ENCODE measurements at places on chromosomes 3 and 15.

- no peak for DNase-seq
These were observed 281.7 kb downstream of the ROBO2 start for GRCh38 chr3:77321646-77322045.

GRCh38 chr15:88012233-88012632 is 244.3 kb downstream of the NTRK3 start:
- no peak for DNase-seq

GRCh38 chr3:189353318-189353965 is 181.7 kb downstream of the TPRG1 start:
- no peak for DNase-seq

DNA sequence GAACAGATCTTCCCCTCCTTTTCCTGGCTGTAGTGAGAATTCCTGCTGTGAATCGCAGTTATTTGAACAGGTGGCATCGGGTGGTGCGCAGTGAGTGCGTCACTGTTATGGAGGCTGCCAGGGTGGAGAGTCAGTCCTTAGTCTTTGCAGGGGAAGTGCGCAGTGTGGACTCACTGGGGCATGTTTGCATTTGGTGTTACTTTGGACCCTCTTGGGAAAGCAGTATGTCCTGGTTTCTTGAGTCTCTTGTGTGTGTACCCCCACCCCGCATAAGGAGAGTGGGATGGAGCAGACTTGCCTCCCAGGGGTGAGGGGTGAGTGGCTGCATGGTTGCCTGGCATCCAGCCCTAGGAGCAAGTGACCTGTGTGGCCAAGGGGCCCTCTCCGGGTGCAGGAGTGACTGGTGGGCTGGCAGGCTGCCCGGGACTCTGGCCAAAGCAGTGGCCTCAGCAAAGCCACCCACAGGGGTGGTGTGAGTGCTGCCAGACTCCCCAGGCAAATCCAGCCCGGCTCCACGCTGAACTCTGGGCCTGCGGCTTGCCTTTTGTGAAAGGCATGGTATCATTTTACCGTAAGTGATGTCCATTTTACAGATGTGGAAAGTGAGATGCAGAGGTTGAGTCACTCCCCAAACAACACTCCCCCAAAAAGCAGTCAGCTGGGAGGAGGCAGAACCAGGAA is 46.4 kb downstream of the DNASE1L3 start:
- peak; percentile 72 for DNase-seq

DNA sequence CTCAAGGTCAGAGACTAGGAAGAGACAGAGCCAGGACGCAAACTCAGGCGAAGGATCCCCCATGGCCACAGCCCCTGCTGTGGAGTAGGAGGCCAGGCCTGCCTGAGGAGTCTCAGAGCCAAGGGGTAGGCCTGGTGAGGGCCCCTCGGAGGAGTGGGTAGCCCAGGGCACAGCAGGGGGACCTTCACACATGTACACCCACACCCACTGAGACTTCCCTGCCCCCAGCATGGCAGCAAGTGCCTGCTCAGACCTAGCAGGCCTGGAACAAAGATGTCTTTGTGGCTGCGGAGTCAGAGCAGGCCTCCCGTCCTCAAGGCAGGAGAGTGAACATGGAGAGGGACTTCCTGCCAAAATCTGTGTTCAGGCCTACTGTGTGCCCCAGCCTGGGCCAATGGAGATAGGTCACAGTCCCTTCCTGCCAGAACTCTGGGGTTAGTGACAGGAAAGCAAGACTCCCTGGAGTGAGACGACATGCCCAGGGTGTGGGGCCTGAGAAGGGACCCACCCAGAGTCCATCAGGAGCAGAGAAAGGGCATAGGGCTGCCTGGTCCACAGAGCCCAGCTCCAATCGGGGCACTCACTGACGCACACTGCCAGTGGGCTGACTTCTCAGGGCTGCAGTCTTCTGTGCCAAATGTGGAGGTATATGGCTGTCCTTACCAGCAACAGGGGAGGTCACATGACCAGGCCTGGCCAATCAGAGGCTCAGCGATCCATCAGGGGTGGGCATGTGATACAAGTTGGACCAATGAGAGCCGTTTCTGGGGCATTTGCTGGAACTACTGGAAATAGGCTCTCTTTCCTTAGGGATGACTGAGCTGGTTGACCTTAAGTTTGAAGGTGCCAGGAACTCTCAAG is 2.3 kb downstream of the GRIP2 start:
- DNase-seq, result no peak

- DNase-seq, result no peak
These were observed 398 bp upstream of the RAB7A start for GRCh38 chr3:128725547-128726022.

- no peak for DNase-seq
These were observed 21.3 kb downstream of the CHD2 start for GRCh38 chr15:92921215-92922131.

DNA sequence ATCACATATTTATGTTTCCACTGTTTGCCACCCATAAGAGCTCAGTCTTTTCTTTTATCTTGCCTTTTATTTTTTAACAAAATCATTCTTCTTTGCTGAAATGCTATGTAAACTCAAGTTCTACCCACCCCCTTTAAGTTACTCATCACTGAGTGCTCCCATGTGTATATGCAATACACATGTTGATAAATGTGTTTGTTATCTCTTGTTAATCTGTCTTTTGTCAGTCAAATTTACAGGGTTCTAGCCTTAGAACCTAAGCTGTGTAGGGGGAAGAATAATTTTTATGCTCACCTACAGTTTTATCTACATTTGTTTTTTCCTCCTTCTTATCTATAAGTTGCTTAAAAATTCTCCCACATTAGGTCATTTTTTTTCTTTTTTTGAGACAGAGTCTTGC is 1195.9 kb downstream of the ROBO2 start:
- DNase-seq, result no peak

GRCh38 chr3:177364236-177364635 is 167.0 kb upstream of the TBL1XR1 start:
- DNase-seq, result no peak

GRCh38 chr15:62348118-62348517 is 183.0 kb upstream of the C2CD4B start:
- no peak for DNase-seq

DNA sequence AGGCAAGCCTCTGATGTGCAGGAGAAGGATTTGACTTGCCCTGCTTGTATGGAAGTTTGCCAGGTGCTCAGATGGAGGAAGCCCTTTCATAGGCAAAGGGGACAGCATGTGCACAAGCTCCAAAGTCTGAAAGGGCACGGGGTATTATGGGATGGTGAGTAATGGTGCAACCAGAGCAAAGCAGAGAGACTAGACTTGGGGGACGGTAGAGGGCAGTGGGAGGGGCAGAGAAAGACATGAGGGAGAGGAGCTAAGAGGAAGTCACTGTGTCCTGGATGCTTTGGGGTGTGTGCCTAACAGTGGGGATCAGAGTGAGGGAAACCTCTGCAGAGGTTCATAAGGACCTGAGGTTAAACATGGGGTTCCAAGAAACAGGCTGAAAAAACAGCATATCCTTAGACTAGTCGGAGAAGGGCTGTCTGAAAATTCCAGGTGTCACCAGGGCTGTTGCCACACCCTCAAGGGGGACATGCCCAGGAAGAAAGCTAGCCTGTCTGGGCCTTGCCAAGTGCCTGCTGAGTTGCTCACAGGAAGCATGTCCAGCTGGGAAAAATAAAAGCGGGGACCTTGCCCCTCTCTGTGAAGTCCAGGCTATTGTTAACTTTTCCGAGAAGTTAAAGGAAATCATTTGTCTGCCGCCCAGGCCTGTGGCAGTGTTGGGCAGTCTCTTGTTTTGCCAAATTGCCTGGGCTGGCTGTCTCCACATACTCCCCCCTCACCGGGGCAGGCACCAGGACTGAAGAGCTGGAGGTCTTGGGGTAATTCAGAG is 47.1 kb downstream of the HRH1 start:
- peak; percentile 20 for DNase-seq

DNA sequence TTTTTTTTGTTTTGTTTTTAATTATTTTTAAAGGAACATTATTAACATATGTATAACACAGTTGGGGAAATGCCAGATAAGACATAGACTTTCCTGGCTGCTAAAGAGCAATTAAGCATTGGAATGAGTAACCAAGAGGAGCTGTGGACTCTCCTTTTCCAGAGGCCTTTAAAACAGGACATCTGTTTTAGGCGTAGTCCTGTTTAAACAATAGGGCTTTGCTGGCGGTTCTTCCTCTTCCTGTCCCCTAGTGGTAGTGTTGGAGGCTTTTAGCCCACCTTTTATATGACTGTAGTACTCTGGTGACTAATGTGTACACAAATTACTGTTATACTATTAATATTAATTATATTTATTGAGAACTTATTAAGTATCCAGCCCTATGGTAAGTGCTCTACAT is 81.9 kb downstream of the PPARG start:
- DNase-seq, result peak; percentile 14

DNA sequence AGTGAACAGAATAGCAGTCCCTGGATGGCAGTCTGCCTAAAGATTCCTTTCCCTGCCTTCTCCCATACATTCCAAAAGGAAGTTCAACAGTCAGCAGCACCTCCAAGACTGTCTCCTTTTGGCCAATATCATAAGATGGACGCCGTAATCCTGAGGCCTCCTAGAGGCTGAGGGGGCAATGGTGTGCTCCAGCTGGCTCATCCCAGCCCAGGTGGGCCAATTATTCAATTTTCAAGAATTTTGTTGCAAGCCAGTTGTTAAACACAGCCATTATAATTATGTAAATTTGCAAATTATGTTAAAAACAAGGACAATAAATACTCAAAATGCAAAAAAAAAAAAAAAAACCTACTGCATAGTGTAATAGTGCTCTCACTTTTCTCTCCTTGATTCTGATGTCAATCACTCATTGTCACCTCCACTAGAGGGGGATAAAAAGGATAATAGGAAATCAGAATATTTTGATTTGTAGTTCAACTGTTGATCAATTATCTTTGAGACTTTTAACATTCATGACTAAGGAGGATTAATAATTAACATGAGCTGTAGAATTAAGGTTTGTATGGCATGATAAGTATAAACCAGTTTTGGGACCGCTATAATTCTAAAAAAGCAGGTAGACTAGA is 40.1 kb downstream of the PPARG start:
- no peak for DNase-seq

DNA sequence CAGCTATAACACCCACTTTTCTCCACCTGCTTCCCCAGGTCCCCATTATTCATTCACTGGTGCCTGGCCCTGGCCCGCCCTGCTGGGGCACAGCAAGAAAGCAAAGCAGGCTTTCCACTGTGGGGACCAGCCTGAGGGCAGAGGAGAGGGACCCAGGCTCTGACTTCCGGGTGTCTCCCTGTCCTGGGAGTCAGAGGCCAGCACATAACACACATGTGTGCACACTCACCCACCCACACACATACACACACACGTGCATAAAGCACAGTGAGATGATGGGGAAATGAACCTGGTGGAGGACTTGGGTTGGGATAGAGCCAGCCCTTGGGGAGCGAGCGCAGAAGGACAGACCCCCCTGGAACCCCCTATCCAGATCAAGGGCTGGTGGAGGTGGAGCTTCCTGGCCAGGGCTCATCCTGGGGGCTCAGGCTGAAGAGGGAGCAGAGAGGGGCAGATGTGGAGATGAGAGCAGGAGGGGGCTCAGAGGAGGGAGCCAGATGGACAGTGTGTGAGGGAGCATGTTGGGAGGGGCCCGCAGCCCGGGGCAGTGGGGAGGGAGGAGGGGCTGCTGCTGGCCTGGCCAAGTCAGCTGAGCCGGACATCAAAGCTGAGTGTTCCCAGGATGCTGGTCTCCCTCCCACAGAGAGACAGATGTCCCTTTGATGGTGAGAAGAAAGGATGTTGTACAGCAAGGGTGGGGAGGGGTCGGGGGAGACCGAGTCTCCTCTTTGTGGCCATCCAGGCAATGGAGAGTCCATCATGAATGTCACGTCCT is 78.2 kb downstream of the LINGO1 start:
- DNase-seq, result peak; percentile 46

DNA sequence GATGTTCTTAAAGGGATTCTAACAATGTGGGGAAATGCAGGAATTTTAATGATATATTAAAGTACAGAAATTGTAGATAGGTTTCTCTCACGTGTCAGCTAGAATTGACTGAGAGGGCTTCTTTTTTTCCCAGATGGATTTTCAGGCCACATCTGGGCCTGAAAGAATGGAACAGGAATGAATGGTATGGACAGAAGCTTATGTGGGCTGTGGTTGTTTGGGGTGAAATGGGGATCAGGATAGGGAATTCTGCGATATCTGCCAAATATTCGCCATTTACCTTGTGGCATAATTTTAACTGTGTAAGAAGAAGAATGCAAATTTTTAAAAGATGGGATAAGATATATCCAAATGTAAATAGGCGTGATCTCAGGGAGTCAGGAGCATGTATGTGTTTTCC is 45.4 kb upstream of the FAM98B start:
- DNase-seq, result no peak

DNA sequence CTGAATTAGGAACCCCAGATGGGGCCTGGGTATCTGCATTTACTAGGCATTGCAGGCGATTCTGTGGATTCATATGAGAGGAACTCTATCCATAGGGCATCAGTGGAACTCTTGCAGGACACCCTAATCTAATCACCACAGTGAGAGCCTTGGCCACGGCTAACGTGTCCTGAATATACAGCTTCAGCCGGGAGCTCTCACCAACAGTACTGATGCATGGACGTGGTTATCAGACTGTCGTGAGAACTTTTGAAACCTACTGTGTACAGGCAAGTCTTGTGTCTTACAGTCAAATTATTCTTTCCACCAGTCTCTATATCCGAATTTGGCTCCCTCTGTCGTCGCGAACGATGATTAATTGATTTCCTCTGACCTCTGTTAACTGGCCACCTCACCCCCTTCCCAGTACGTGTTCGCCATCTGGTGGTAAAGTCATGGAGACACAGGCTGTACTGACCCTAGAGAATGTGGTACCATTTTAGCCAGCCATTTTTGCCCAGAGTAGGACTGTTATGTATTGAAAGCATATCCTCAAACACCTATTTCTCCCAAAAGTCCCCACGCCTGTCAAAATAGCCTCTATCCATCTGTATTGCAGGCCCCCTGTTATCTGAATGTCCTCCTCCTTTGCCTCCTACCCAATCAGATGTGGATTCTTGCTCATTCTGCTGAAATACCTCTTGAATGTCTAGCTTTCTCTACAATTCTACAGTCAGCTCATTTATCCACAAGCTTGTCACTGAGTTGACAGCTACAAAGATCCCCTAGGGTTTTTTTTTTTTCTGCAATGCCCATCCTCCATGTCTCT is 39.7 kb downstream of the GLDN start:
- peak; percentile 81 for DNase-seq

DNA sequence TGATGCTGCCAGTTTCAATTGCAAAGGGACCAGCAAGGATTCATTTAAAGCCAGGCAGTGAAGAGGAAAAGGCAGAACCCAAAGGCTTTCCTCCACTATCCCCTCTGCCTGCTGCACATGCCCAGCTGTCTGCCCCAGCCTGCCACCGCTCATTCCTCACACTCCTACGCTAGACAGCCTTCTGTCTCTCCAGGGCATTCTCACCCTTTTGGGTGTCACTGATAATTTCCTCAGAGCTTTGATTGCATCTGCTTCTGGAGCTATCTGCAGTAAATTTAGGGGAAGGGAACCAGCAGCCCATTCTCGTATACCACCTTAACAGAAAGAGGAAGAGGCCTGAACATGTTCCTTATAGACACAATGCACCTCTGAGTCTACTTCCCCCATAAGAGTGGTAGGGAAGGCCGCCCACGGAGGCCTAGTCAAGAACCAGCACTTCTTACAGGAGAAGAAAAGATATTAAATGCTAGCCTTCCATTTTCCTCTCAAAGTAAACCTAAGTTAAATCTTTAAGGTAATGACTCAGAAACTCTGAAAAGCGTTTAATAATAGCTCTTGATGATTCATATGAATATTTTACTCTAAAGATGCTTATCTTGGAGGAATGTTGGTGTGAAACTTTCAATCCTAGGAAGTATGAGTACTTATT is 20.9 kb downstream of the NUDT16 start:
- peak; percentile 12 for DNase-seq

Data from tongue (tissue), 3 donors.